ENCODE measurements at places on chromosomes 2 and 18. TPM values are rescaled to one million over a fixed set of nuclear protein-coding genes. Genes with fewer than 3 reads are reported as not detected.

DNA sequence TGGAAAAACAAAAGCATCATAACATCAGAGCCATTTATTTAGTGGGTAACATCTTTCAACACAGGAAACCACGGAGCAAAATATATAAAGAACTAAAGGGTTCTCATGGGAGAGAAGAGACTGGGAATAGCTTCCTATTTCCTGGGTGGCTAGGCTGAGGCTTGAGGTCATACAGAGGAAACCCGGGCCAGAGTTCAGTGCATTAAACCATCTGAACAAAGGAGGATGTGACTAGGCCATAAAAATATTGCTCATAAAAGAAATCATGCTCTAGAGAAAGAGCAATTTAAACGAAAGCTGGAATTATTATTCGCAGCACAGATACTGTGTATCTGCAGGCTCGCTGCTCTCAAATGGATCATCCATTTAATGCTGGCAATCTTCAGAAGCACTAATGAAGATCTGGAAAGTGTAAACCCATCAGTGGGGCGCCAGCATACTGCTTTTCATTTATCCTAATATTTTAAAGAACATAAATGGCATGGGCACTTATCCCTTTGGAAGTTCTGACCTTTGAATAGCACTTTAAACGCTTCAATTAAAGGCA lies 83.3 kb downstream of the GALNT14 start:
- DNase-seq: no peak

TWIST2 gene
- 25.6 TPM for total RNA-seq

- DNase-seq: no peak
Measured at GRCh38 chr2:897091-897490, 53.6 kb upstream of the SNTG2 start.

GRCh38 chr2:12705230-12705629 lies 11.5 kb upstream of the TRIB2 start:
- DNase-seq: no peak

DNA sequence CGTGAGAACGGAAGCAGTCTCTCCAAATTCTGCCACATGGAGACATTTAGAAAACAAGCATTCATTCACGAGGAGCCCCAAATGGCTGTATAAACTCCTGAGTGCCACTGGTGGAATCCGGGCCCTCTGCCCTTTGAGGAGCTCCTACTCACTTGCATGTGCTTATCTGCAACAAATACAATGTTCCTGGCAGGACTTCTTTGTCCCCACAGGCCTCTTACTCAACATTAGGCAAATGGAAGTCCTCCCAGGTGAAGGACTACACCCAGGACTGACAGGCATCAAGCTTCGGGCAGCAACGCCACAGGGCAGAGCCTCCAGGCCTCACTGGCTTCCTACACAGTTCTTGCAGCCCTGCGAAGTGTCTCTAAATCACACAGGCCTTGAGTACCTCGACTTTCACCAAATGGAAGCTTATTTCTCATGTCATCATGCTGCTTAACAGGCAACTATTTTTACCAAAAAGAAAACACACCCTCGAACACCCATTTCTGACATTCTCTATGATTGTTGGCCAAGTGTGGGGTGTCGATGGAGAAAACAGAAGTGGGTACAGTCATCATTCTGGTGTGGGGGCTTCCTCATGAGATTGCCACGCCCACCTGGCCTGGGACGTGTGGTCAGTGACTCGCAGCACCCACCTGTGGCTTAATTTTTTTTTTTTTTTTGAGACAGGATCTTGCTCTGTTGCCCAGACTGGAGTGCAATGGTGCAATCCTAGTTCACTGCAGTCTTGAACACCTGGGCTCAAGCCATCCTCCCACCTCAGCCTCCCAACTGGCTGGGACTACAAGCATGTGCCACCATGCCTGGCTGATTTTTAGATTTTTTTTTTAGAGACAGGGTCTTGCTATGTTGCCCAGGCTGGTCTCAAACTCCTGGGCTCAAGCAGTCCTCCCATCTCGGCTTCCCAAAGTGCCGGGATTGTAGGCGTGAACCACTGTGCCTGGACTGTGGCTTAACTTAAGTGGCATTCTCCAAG lies 186.8 kb upstream of the GLI2 start:
- DNase-seq: no peak

- DNase-seq: peak; percentile 42
Measured at GRCh38 chr2:234954551-234954992, 2.8 kb downstream of the SH3BP4 start.

UGT1A8 gene
- not detected for total RNA-seq

DNA sequence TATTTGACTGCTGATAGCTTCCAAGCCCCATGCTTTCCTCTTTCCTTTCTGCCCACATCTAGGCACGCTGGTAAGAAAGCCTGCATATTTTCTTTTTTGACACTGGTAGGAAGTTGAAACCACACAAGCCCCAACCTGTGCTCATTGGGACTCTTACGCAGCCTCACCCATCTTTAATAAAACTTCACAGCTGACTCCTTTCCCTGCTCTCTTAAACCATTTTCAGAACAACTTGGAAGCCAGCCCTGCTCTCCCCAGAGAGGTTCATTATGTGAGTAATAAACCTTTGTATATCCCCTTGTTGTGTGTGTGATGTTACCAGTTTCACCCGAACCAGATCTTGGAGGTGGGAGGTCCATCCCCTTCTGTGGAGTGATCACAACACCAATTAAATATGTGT lies 268.4 kb downstream of the GPD2 start:
- DNase-seq: no peak

DNA sequence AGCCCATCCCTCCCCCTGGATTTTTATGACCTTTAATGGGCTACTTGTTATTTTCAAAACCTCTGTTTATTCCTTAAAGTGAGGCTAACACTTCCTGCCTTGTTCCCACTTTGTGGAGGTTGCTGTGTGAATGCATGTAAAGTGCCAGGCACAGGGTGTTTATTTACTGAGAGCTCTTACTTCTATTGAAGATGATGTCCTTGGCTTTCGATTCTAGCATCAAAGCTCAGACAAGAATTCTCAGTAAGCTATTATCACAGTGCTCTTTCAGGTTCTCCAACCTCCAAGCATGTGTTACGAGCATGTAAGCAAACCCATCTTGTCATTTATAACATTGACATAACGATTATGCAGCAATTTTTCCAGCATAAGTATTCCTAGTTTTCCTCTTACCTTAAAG lies 44.2 kb downstream of the DPYSL5 start:
- DNase-seq: no peak

DNA sequence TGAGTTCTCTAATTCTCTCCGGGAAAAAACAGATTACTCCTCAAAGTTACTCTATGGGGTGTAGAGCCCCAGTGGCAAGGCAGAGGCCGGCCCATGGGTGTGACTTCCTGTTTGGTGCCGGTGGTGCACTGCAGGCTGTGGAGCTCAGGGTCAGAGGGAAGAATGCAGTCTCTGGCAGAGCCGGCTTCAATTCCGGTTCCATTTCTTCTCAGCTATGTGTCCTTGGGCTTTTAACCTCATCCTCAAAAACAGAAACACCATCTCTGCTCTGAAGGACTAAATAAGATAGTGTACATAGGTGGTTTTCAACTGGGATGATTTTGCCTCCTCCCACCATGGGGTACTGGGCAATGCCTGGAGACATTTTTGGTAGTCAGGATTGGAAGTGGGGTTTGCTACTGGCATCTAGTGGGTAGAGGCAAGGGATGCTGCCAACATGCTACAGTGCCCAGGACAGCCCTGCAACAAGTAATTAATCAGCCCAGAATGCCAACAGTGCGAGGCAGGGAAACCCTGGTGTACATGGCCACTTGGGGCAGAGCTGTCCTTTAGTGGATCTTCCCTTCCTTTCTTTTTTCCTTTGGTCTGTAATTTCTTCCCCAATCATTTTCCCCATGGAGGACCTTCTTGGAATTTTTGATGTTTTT lies 81.2 kb downstream of the INSIG2 start:
- DNase-seq: no peak

DNA sequence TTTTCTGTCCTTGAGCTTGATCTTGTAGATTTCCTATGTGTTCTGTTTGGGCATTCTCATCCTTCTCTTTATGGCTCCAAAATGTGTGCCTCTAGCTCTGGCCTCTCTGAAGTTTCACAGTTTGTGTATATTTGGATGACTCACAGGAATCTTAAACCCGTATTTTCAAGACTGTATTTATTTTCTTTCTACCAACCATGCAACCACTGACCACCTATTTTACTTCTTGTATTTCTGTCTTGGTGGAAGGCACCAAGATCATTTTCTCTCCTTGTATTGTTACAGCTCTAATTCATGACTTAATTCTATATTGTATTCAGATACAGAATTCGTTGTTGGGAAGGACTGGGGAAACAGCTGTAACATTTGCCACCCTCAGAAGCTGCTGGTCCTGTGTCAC lies 39.5 kb downstream of the ACSL3 start:
- peak; percentile 84 for DNase-seq

FOXI3 gene
- total RNA-seq: not detected

BIN1 gene
- total RNA-seq: 60.0 TPM

- no peak for DNase-seq
Measured at GRCh38 chr2:100040906-100041305, 101.5 kb downstream of the AFF3 start.

GRCh38 chr2:58364098-58364497 lies 123.0 kb upstream of the FANCL start:
- no peak for DNase-seq

DNA sequence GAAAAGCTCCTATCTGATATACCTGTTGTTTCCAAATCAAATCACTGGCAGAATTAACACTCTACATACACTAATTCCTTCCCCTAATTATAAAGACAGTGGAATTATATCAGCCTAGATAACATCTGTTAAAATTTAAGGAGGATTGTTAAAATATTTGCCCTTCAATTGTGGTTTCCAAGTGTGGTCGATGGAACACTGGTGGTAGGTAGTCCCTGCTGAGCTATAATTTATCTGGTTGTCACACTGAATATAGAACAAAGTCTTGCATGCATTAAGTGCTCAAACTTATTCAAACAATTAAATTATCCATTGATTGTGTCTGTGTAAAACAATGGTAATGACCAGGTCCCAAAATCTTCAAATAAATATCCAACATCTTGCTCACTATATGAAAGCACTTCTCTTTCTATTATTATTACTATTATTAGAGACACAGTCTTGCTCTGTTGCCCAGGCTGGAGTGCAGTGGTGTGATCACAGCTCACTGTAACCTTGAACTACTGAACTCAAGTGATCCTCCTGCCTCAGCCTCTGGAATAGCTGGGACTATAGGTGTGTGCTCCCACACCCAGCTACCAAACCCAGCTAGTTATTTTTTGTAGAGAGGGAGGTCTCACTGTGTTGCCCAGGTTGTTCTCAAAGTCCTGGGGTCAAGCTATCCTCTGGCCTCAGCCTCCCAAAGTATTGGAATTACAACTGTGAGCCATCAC lies 12.0 kb downstream of the CDH2 start:
- no peak for DNase-seq

DNA sequence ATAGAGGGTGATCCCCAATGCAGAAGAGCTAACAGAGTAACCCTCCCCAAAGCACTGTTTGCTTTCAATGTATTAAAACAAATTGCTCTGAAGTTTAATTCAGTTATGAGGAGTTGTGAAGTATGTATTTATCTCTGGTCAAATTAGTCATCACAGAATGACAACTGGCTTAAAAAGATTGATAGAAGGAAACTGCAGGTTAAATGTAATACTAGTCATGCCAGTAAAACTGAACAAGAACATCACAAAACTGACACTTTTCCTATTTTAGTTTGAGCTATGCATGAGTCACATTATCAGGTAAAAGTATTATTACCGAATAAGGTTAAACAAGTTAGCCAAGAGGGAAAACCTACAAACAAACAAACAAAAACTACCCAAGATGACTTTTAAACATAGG lies 99.0 kb upstream of the ACVR1C start:
- no peak for DNase-seq

DNA sequence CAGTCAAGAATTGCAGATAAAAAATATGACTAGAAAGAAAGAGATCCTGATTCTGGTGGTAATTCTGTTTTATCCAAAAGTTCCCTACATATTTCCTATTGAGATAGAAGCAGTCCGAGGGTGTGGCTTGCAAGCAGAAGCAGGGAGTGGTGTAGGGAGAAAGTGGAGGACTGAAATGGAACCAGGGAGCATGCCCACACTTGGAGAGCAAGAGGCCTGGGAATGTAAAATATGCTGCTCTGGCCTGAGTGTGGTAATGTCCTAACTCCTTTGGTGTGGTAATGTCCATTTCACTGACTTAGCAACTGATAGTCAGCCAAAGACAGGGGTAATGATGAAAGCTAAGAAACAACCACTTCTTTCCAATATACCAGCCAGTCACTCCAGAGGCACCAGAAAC lies 30.1 kb upstream of the FMNL2 start:
- no peak for DNase-seq

DNA sequence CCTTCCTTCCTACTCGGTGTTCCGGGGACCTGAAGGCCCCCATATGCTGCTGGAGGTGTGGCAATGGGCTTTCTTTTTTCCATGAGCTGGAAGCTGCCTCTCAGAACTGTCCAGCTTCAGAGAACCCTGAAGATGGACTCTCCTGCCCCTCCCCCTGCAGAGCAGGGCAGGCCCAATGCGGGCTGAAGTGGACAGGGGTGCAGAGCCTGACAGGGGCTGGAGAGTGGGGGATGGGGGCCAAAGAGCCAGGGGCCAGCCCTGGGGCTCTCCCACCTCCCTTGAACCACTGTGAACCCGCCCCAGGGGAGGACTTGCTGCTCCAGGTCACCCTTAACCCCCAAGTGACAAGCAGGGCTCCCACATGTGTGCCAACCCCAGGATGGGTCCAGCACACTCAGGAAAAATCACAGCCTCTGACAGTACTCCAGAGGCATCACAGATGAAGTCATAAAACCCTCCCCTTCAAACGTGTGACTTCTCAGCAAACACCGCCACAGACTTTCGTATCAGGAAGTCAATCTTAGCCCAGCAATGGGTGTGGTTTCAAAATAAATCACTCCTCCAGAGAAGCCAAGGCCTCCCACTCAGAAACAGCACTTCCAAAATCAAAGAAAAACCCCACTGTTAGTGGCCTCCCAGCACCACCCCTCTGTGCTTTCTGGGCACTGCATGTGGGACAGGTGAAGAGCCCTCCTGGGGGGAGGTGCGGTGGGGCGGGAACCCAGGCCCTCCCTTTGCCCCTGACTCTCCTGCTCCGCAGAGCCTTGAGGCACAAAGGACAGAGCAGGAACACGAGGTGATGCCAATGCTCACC lies 135.8 kb downstream of the HDAC4 start:
- peak; percentile 78 for DNase-seq

DNA sequence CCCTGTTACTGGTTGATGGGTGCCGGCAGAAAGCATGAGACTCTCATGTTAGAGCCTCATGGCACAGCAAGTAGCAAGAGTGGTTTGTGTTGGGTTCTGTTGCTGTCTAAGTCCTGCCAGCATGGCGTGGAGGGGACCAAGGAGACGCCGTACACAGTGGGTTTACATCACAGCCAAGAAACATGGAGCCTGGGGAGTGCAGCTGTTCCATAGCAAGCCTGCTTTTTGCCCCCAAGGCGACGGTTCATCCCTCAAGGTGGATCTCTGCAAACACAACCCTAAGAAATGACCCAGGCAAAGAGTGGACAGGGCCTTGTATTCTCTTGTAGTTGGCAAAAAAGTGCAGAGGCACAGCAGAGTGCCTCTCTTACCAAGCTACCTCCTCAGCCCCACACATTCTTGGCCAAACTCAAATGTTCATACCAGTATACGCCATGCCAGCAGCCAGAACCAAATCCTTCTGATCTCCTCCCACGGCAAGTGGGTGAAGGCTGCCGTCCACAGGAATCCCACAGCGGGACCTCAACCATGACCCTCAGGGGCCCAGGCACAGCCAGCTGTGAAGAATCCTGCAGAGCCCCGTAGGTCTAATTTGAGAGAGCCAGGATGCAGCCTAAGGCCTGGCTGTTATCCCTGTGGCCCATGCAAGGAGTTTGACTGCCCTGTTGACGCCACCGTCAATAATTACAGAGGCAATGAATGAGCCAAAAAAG lies 19.0 kb downstream of the SNED1 start:
- no peak for DNase-seq

- DNase-seq: peak; percentile 95
Measured at GRCh38 chr2:153871231-153872221, at the start of gene GALNT13. TSS of gene GALNT13 (plus strand) at chr2:153871922.

TGFA gene
- 32.2 TPM for total RNA-seq

All from H4 (cell line).